Natural killer cell (primary cell): ENCODE measurements at places on chromosomes 5 and 9. TPM values are rescaled to one million over a fixed set of nuclear protein-coding genes. Genes with fewer than 3 reads are reported as not detected.

The OTP gene
- total RNA-seq = not detected

The SERF1A gene
- 13.2 TPM for total RNA-seq

The IL7R gene
- 22.0 TPM for total RNA-seq

The PCDHGA12 gene
- 0.35 TPM for total RNA-seq

The EQTN gene
- total RNA-seq = not detected

The PTGR1 gene
- total RNA-seq = not detected

- no peak overlapping the region for H3K4me3 ChIP-seq
- no peaks in the 10 kb centered on the region for H3K4me1 ChIP-seq
- H3K27me3 ChIP-seq = no peaks in the 10 kb centered on the region
Observed at GRCh38 chr5:61916621-61917620, 389.1 kb upstream of the KIF2A start.

- no peaks in the 10 kb centered on the region for H3K4me1 ChIP-seq
- DNase-seq = no peak
- no peak overlapping the region for H3K27ac ChIP-seq
- no peaks in the 10 kb centered on the region for H3K36me3 ChIP-seq
- H3K27me3 ChIP-seq = no peaks in the 10 kb centered on the region
Observed at GRCh38 chr5:32462618-32463017, 18.1 kb upstream of the ZFR start.

DNA sequence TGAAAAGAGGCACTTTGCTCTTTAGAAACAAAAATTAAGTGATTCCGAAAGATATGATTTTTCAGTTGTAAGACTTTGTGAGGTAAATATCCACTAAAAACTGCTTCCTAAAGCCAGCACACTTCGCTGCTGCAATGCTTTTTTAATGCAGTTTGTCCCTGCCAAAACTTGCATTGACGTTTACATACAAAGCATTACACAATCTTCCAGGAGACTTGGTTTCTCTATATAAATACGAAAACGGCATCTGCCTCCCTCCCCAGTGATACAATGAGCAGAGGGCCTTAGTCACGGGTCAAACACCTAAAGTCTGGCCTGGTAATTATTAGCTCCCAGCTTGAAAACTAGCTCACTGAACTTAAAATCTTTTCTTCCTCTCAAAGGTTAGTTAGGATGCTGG is 170.7 kb downstream of the TSSK1B start:
- no peaks in the 10 kb centered on the region for H3K4me1 ChIP-seq
- no peak overlapping the region for H3K27ac ChIP-seq
- no peak for DNase-seq
- no peaks in the 10 kb centered on the region for H3K27me3 ChIP-seq
- H3K36me3 ChIP-seq = no peaks in the 10 kb centered on the region

DNA sequence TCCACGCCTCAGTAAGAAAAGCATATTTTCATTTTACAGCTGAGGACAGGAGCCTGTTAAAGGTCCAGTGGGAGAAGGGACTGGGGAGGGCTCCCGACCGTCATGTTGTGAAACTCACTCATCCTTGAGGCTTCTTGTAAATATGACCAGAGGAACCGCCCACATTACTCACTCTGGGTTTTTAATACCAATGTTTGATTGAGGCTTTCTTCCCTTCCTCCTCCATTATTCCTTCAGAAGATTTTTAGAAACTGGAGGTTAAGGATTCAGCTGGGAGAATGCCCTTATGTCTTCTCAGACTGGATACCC is 61.4 kb upstream of the GLRX start:
- DNase-seq = no peak
- H3K27ac ChIP-seq = no peak overlapping the region
- no peaks in the 10 kb centered on the region for H3K4me1 ChIP-seq
- no peak overlapping the region for H3K4me3 ChIP-seq
- no peaks in the 10 kb centered on the region for H3K27me3 ChIP-seq

GRCh38 chr9:70887826-70888225 is 233.6 kb downstream of the TRPM3 start:
- no peak overlapping the region for H3K27ac ChIP-seq
- no peaks in the 10 kb centered on the region for H3K36me3 ChIP-seq
- no peak for DNase-seq

DNA sequence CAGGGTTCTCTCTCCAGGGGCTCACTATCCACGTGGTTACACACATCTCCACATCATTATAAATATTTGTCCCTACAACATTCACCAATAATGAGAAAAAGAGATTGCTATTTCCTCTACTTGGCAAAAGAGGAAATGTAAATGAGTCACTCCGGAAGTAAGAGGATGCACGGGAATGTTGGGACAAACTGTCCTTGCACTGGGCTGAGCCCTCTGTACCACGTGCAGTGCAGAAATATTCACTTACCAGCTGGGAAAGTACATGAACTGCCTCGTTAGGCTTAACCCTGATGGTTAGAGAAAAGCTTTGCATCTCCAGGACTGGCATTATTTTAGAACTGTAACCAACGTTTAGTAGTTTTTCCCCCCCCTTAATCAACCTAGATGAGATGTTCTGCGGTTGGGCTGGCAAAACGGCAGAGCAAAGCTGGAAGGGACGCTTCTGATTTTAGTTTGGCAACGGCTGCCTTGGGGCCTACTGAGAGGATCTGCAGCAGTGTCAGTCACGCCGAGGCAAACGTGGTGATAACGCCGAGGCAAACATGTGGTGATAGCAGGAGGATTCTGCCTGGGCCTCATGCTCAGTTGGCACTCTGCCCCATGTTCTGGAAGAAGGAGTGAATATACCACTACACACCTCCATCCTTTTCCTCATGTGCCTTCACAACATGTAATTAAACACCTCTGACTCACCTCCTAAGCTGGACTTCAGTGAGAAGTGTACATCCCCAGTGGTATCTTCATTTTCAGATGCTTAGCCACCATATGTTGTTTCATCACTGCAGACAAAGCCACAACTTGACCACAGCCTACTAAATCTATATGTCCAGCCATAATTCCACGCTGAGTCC is 661.4 kb upstream of the KLF4 start:
- no peak for DNase-seq
- no peaks in the 10 kb centered on the region for H3K27me3 ChIP-seq
- H3K36me3 ChIP-seq = no peaks in the 10 kb centered on the region
- H3K4me1 ChIP-seq = no peaks in the 10 kb centered on the region
- H3K4me3 ChIP-seq = no peak overlapping the region

DNA sequence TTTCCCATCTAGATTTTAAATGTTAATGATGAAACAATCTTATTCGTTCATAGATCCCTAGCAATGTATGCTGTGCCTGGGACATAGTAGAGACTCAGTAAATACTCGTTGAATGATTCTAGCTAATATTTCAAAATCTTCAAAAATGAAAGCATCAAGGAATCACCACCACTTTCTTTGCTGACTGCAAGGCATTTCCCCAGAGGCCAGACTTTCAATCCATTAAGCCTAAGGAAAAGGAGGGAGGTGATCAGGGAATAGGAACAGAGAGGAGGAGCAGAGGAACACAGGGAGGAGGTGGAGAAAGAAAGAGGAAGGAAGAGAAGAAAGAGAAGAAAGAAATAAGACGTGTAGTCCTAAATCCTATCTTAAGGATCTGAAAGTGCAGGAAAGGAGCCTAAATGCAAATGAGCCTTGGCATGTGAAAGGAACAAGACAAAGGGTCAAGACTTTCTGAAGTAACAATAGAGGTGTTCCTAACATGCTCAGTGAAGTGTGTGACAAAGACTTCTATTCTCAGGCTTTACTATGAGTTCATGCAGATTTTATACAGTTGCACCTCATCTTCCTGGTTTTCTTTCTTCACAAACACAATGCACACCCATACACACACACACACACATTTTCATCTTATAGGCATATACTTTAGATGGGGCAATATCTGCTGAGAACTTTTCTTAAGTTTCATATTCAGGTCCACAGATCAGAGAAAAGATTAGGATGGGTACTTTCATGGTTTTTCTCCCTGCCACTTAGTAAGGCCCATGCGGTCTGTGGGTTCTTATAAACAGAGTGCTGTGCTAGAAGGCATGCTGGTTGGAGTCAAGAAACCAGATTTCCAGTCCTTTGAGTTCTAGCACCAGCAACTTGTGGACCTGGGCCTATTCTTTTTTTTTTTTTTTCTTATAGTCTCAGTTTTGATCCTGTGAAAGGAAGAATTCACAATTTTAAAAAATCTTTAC is 512.2 kb upstream of the TNC start:
- no peak for DNase-seq
- H3K4me1 ChIP-seq = no peaks in the 10 kb centered on the region
- H3K4me3 ChIP-seq = no peak overlapping the region
- no peaks in the 10 kb centered on the region for H3K27me3 ChIP-seq
- no peak overlapping the region for H3K27ac ChIP-seq
- H3K36me3 ChIP-seq = no peaks in the 10 kb centered on the region

- no peaks in the 10 kb centered on the region for H3K36me3 ChIP-seq
- no peak overlapping the region for H3K27ac ChIP-seq
- DNase-seq = no peak
- H3K4me1 ChIP-seq = no peaks in the 10 kb centered on the region
Observed at GRCh38 chr5:133347039-133347438, 265.3 kb downstream of the FSTL4 start.

- no peaks in the 10 kb centered on the region for H3K4me1 ChIP-seq
- H3K27ac ChIP-seq = no peak overlapping the region
- no peak for DNase-seq
- H3K36me3 ChIP-seq = no peaks in the 10 kb centered on the region
Observed at GRCh38 chr5:66872736-66873331, 276.6 kb downstream of the MAST4 start.

GRCh38 chr5:109326919-109327318 is 82.9 kb downstream of the PJA2 start:
- H3K4me3 ChIP-seq = no peak overlapping the region
- no peaks in the 10 kb centered on the region for H3K27me3 ChIP-seq
- H3K4me1 ChIP-seq = no peaks in the 10 kb centered on the region
- H3K36me3 ChIP-seq = peaks cover 5% of the 10 kb centered on the region
- no peak for DNase-seq

- H3K4me1 ChIP-seq = no peaks in the 10 kb centered on the region
- no peaks in the 10 kb centered on the region for H3K27me3 ChIP-seq
- H3K4me3 ChIP-seq = no peak overlapping the region
- peaks cover 54% of the 10 kb centered on the region for H3K36me3 ChIP-seq
- DNase-seq = no peak
- no peak overlapping the region for H3K27ac ChIP-seq
Observed at GRCh38 chr5:36958612-36959011, 82.0 kb downstream of the NIPBL start.

- no peaks in the 10 kb centered on the region for H3K36me3 ChIP-seq
- H3K27ac ChIP-seq = no peak overlapping the region
- no peak for DNase-seq
- H3K4me3 ChIP-seq = no peak overlapping the region
- no peaks in the 10 kb centered on the region for H3K4me1 ChIP-seq
- no peaks in the 10 kb centered on the region for H3K27me3 ChIP-seq
Observed at GRCh38 chr5:16805486-16805885, 130.6 kb downstream of the MYO10 start.

DNA sequence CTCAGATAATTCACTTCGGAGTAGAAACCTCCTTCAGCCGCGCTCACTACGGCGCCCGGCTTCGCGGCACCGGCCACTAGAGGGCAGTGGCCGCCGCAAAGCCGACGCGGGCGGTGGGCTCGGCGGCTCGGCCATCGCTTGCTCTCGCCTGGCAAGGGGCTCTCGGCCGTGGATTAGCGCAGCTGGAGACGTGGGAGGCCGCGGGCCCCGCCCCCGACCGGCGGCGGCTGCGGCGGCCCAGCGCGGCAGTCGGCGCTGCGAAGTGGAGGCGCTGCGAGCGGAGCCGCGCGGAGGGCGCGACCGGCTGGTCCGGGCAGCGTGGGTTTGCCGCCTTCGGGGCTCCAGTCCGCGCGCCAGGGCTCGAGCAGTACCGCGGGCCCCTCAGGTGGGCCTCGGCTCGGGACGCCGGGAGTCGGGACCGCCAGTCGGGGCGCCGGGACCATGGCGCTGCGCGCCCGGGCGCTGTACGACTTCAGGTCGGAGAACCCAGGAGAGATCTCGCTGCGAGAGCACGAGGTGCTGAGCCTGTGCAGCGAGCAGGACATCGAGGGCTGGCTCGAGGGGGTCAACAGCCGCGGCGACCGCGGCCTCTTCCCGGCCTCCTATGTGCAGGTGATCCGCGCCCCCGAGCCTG is at the start of gene SNX18:
SNX18 (plus strand) TSS at position 248 of the 634 bp plus-strand sequence; CDS start at position 442, 194 bp downstream.
- H3K27ac ChIP-seq = peak within 1 kb of the TSS; percentile 46
- peaks cover 3% of the 10 kb centered on the region for H3K36me3 ChIP-seq
- H3K4me1 ChIP-seq = peaks cover 31% of the 10 kb centered on the region
- peak; percentile 89 for DNase-seq
- peak within 1 kb of the TSS; percentile 52 for H3K4me3 ChIP-seq

DNA sequence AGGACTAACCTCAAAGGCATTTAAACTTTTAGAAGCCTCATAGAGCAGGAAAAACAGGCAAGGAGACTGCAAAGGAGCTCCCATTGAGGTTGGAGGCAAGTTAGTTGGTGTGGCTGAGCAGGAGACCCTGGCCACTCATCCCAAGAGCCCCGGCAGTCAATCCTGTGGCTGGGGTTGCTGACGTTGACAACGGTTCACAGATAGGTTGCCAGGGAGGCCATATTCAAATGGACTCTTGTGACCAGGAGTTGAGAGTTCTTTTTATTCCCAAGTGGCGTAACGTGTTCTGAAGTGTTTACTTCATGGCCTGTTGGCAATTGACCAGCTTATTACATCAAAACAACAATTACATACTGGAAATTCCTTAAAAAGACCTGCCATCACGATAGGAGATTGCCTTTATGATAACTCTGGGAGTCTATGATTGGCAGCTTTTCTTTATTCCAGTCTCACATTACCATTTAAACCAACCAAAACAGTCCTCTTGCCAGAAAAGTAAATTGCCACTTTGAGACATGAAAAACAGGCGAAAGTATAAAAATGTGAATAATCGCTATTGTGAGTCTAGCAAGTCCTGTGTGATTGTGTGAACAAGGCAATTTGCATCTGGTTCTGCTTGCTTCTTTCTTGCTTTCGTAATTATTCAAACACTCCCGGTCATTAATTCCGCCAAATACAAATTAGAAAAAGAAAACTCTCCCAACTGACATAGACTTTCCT is 394.9 kb downstream of the MED10 start:
- no peak overlapping the region for H3K27ac ChIP-seq
- no peak overlapping the region for H3K4me3 ChIP-seq
- H3K27me3 ChIP-seq = no peaks in the 10 kb centered on the region
- H3K4me1 ChIP-seq = no peaks in the 10 kb centered on the region
- no peak for DNase-seq
- no peaks in the 10 kb centered on the region for H3K36me3 ChIP-seq

DNA sequence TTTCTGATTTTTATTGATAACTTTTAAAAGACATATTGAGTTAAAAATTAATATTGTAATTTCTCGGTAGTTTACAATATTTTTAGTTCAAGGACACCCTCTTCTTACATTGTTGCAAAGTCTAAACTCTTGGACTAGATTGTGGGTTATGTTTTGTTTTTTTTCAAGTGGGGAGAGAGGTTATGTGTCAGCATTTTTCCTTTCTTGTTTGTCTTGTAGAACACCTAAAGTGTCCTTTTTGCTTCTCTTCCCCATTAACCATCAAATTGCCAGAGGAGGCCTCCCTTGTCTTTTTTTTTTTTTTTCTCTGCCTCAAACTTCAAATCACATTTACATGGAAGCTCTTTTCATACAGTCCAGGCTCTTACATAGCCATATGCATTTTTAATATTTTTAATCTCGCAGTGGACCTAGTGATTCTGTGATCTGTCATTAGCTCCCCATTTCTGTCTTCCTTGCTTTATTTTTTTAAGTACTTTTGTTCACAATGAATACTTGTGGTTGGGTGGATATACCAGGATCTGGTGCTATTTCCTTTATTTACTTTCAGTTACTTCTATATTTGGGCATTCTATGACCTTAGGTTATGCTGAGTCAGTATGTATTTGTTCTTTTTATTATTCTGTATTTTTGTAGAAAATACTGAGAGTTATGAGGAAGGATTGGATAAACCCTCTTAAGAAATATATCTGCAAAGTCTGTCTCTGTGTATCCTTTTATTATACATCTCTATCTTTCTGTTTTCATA is 2280.6 kb upstream of the ACO1 start:
- H3K4me1 ChIP-seq = no peaks in the 10 kb centered on the region
- H3K36me3 ChIP-seq = no peaks in the 10 kb centered on the region
- no peak overlapping the region for H3K27ac ChIP-seq
